B cell (primary cell): ENCODE measurements at places on chromosomes 1 and 21. TPM values are rescaled to one million over a fixed set of nuclear protein-coding genes. Genes with fewer than 3 reads are reported as not detected.

Gene ALX3
- not detected in 2 replicates for total RNA-seq

Gene ACADM
- 53.3 and 57.4 TPM in 2 replicates for total RNA-seq

Gene RIMS3
- total RNA-seq: 5.4 and 5.9 TPM in 2 replicates

Gene LCE4A
- total RNA-seq: not detected in 2 replicates

Gene APP
- 34.7 and 38.0 TPM in 2 replicates for total RNA-seq

GRCh38 chr1:45854724-45855123 is 51.3 kb downstream of the MAST2 start:
- no peak for DNase-seq

- no peak for DNase-seq
Measured at GRCh38 chr21:45948576-45949141, 32.9 kb upstream of the COL6A1 start.

DNA sequence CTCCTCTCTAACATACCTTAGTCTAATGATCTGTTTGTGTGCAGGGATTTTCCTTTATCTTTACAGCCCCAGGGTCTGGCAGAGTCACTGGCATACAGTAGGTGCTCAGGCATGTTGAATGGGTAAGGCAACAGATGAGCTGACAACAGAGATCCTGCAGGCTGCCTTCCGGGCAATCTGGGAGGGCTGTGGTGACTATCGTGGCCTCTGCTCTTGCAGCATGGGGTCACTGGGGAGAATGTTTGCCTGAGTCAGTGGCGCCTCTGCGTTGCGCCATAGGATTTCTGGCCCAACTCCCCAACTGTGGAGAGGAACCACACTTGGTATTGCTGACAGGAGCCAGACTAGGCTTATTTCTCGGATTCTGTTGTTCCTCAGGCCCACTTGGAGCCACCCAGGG is 93.8 kb downstream of the LAMC2 start:
- DNase-seq: no peak

GRCh38 chr1:207006914-207007313 is 25.6 kb downstream of the C1orf116 start:
- no peak for DNase-seq

GRCh38 chr1:117735045-117735992 is 129.5 kb downstream of the TENT5C start:
- DNase-seq: peak; percentile 61

- DNase-seq: peak; percentile 85
Measured at GRCh38 chr1:1371746-1372711, 3.0 kb downstream of the AURKAIP1 start.

GRCh38 chr1:190029441-190029840 is 448.2 kb downstream of the BRINP3 start:
- no peak for DNase-seq

- DNase-seq: peak; percentile 4
Measured at GRCh38 chr1:194830387-194830786, 1644.0 kb upstream of the B3GALT2 start.

- DNase-seq: no peak
Measured at GRCh38 chr1:95371666-95372282, 137.8 kb downstream of the RWDD3 start.

- DNase-seq: peak; percentile 28
Measured at GRCh38 chr1:65209005-65209885, 61.2 kb downstream of the AK4 start.

DNA sequence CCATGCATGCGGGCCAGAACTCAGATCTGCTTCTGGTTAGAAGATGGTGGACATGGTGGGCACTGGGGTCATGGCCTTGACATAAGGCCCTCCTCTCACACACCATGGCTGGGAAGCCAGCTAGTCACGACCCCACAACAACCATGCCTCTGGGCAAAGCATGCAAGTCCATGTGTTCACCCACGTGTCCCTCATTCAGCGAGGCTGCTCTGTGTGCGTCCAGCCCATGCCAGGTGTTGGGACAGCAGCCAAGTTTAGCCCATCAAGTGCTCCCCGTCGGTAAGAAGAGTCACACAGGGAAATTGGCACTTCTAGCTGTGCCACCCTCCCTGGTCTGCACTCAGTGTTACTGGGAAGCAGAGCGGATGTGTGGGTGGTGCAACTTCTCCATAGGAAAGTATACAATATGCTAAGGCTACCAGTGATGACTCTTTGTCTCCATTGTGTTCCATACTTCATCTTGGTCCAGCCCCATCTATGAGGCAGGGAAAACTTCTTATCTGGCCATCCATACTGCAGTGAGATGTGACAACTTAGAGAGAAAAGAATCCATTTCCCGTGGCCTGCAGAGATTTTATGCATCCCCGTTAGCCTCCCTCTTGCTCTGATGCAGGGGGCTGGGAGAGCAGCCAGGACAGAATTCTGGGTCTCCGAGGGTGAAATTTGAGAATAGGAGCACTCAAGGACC is 198.0 kb downstream of the GRIK3 start:
- DNase-seq: no peak

DNA sequence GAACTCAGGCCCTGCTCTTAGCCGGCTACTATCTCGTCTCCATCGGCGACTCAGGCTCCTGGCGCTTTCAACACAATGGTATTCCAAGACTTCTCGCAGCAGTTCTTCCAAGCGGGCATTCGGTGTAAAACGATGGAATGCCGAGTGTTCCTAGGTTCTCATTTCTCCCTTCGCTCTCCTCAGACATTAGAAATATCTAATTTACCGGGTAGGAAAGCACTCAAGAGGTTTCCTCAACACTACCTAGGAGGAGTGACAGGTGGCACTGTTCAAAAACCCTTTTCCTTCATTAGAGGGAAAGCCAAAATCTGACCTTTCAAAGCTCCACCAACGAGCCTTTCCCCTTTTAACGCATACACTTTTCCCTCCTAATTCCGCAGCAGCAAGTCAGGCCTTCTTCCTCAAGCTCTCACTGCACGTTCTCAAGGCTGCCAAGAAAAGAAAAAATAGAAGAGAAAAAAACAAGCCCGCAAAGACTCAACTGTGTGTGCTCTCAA is 601 bp downstream of the UBE2G2 start:
- DNase-seq: peak; percentile 65

DNA sequence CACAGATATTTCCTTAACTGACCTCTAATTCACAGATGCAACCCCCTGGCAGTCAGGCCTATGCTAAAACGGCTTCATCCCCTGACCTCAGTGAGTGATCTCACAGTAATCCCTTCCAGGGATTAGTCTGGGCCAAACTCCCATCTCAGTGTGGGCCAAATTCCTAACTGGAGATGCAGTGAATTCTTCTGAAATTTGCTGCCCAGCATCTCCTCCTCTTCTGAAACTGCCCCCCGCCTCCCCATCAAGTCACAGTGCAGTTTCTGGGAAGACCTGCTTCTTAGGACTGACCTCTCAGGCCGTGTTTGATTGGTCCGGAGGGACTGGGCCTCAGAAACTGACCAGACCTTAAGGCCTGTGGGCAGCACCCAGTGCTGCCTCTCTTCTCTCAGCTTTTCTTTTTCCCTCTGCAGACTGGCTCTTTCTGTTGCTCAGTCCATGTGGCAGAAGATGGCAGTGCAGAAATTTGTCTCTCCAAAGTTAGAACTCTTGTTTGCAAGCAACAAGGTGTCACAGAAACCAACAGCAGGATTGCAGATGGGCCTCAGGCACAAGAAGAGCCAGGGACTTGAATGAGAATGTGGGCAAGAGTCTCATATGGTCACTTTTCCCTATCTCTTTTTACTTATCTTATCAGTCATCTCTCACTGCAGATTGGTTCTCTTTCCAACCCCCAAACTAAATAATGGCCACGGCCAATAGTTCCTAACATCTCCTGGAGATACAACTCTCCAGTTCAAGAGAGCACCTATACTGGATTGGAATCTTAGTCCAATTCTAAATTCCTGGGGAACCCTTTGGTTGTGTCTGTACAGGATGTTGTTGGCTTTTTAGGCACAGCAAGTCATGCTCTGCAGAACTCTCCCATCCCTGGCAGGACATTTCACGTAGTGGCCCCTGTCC is 95.5 kb upstream of the RALGPS2 start:
- DNase-seq: no peak

DNA sequence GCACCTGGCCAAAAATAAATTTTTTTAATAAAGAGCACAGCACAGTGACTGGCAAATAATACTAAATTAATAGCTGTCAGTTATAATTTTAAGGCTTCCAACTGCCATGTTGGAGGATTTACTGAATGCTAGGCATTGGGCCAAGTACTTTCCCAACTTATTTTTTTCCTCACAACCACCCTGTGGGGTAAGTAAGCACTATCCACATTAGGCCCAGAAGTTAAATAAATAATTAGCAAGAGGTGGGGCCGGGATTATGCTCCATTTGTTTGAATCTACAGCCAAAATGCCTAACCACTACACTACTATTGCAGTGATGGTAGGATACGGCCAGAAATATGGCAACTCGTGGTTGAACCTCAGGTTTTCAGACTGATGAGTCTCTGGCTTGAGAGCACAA is 4.6 kb upstream of the TRNAU1AP start:
- no peak for DNase-seq

GRCh38 chr1:169701261-169702005 is 10.0 kb downstream of the SELL start:
- peak; percentile 45 for DNase-seq

DNA sequence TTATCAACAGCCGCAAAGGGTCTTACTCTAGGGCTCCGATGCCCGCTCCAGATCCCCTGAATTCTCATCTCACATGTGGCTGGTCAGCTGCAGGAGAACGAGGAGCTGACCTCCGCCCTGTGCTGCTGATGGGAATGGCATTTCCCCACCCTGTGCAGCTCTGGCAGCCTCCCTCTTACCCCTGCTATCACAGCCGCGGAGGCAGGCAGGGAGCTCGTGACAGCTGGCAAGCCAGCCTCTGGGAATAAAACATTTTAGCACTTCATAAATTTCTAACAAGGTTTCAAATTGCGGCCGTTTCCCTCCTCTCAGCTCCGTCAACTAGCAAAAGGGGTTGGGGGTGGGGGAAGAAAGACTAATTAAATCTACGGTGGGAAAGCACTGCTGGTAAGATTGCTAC is 81.1 kb downstream of the DSCAM start:
- no peak for DNase-seq
